ENCODE measurements at places on chromosomes 7 and 10.

- DNase-seq, result no peak
Observed at GRCh38 chr7:73350306-73351068, 22.5 kb downstream of the FKBP6 start.

- peak; percentile 22 for DNase-seq
Observed at GRCh38 chr7:50304129-50304910, at the start of gene IKZF1. Gene IKZF1 (plus strand): TSS chr7:50304716. CDS start chr7:50319062, 14,346 bp downstream.

DNA sequence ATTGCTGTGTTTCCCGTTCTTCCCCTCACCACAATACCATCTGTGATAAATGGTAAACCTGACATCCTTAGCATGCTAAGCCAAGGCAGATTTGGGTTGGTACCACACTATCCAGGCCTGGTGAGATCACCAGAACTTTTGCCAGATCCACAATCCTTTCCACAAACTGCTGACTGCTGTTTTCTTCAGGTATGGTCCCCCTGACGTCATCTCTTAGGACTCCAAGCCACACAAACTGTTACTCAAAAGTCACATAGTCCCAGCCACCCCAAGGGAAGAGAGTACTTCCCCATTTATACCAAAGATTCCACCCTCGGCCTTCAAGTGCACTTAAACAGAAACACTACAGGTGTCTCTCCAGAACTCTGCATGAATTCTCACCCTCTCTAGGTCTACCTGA lies 34.8 kb downstream of the SLC25A13 start:
- DNase-seq, result no peak

- DNase-seq, result no peak
Observed at GRCh38 chr10:66586073-66586472, 339.8 kb upstream of the LRRTM3 start.

DNA sequence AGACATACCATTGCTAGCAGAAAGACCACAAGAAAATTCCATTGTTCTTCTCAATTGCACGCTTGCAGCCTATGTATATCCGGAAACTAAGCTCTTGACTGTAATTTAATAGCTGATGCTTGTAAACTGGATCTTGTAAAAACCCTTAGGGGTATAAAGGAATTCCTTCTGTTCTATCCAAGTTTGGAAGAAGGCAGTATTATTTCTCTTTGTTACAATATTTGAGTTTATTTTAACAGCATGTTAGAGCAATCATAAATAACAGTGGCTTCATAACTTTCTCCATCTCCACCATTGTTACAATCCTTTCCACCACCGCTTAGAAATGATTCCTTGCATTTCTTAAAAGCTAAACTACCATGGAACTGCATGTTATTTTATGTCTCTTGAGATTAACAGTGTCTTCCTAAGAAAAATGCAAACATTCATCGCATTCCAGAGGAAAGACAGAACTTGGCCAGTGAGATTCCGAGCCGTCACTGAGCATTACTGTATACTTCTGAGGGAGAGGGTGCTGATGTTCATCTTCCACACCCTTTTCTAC lies 92.5 kb downstream of the TRIL start:
- DNase-seq, result no peak

DNA sequence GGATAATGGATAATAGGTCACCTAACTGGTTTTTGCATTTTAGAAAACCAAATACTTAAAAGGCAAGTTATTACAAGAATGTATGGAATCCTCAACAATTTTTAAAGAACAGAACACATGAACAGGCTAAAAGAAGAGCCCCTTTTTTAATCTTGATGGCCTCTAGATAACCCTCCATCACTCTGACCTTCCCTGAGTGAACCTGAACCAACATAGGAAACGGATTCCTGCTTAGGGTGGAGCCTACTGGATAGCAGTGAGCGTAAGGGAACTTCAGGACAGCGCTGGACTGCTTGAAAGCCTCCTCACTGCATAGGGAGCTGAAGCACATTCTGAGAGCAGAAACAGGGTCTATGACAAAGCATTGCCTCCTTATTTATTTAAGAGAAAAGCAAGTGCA lies 20.5 kb downstream of the TRPV5 start:
- DNase-seq, result no peak

- no peak for DNase-seq
Observed at GRCh38 chr10:28434063-28434462, 98.9 kb upstream of the WAC start.

DNA sequence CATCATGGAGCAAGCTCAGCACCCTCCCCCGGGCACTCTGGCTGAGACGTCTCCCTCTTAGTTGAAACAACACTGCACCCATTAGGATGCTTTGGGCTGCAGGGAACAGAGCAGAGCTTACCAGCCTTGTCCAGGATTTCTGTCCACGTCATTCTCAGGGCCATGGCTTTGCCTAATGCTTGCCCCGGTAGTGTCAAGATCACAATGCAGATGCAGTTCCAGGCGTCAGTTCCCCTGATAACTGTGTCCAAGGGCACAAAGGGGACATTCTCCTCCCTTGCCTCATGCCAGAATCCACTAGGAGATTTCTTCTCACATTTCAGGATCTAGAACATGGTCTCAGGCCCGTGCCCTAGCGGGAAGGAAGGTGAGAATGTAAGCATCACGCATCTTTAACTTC lies 17.2 kb upstream of the GRB10 start:
- no peak for DNase-seq

DNA sequence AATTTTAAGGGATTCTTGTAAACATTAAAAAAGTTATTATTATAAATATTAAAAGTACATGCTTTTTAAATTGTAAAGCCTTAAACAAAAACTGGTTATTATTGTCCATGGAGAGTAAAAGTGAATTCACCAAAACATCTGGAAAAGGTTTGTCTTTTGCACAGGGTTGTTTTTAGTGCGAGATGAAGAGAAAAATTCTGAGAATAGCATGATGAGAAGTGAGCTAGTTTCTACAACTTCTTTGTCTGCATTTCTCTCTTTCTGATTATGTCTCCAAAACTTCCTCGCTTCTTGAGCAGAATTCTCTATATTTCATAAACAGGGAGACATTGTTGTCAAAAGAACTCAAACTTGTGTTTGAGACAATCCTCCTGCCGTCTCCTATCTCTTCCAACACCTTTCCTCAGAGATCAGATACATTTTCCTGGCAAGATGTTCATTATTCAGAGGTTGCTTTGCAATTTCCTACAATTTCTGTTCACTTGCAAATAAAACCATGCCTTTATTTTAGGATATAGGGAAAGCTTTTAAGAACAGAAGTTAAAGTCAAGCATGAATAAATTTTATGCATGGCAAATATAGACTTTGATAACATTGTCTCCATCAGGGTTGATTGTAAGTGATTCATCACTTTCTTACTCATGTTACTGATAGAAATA lies 372.1 kb upstream of the NPVF start:
- DNase-seq, result no peak

DNA sequence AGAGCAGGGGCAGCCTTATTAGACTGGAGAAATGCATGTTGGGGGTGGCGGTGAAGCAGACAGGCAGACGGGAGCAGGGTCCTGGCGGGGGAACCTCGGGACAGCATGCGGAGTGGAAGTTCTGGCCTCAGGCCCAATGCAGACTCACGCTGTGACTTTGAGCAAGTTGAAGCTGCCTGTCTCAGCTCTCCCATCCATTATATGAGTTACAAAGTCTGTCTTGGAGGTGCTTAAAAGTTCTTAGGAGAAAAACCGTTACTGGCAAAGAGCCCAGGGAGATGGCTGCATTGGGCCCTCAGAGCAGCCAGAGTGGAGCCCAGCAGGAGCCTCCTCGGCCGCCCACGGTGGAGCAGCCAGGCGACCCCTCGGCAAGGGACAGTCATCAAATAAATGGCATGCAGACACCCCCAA lies 509.5 kb downstream of the PLXNA4 start:
- DNase-seq, result no peak

- no peak for DNase-seq
Observed at GRCh38 chr10:71632200-71632820, 87.3 kb downstream of the C10orf105 start.

DNA sequence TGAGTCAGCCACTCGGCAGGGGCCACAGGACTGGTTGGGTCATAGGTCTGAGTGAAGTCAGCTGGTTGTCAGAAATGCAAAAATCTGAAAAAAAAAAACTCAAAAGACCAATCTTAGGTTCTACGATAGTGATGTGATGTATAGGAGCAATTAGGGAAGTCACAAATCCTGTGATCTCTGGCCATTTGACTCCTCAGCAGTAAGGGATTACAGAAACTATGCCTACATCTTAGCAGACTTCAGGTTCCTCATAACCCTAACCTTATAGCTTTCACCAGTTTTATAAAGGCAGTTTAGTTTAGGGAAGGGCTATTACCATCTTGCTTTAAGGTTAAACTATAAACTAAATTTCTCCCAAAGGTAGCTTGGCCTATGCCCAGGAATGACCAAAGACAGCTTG lies 163.1 kb upstream of the HGF start:
- DNase-seq, result no peak

- DNase-seq, result no peak
Observed at GRCh38 chr7:65749518-65749917, 123.4 kb upstream of the VKORC1L1 start.

DNA sequence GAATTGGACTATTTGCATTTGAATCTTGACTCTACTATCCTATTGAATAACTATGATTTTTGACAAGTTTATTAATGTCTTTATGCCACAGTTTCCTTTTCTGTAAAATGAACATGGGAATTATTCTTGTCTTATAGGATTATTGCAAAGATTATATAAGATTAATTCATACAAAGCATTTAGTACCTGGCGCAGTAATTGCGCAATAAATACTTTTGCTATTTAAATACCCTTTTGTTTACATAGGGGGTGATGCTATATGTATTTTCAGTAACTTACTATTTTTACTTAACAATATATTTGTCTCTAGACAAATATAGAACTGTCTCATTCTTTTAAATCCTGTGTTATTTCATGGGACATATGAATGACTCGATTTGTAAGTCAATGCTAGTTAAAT lies 5.3 kb downstream of the MINPP1 start:
- no peak for DNase-seq

- DNase-seq, result no peak
Observed at GRCh38 chr10:128481152-128481840, 355.1 kb upstream of the MKI67 start.

DNA sequence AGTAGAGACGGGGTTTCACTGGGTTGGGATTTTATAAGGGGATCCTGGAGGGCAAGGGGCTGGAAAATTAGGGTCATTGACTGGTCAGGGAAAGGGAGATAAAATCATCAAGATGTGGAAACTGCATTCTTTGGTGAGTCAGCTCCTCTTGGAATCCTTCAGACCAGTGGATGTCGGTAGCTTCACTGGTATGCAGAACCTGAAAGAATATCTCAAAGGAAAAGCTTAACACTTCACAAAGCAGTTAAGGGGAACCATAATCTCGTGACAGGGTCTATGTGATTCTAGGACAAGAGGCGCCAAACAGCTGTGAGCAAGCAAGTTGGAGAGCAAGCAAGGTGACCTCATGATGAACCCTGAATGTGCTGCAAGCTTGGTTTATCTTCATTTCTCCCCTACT lies 634.7 kb upstream of the AUTS2 start:
- DNase-seq, result no peak

DNA sequence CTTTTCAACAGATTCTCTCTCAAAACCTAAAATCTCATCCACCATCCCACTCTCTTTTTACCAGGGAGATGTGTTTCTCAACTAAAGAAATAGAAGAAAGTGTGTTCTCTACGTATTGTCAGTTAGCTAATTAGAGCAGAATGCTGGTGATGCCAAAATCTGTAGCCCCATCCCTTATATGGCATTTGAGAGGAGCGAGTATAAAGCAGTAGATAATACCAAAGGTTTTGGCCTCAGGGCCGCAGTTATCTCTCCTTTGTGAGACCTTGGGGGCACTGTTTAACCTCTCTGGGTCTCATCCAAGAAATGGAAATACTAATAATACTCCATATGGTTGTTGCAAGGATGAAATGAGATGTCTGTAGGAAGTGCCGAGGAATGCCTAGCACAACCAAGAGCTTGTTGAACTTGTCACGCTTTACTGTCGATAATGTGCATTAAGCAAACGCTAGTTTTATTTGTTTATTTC lies 456 bp upstream of the DLD start:
- no peak for DNase-seq

GRCh38 chr10:18689498-18689897 lies 30.3 kb downstream of the ARL5B start:
- no peak for DNase-seq

GRCh38 chr7:149868623-149869290 lies 5.0 kb upstream of the ATP6V0E2 start:
- no peak for DNase-seq

DNA sequence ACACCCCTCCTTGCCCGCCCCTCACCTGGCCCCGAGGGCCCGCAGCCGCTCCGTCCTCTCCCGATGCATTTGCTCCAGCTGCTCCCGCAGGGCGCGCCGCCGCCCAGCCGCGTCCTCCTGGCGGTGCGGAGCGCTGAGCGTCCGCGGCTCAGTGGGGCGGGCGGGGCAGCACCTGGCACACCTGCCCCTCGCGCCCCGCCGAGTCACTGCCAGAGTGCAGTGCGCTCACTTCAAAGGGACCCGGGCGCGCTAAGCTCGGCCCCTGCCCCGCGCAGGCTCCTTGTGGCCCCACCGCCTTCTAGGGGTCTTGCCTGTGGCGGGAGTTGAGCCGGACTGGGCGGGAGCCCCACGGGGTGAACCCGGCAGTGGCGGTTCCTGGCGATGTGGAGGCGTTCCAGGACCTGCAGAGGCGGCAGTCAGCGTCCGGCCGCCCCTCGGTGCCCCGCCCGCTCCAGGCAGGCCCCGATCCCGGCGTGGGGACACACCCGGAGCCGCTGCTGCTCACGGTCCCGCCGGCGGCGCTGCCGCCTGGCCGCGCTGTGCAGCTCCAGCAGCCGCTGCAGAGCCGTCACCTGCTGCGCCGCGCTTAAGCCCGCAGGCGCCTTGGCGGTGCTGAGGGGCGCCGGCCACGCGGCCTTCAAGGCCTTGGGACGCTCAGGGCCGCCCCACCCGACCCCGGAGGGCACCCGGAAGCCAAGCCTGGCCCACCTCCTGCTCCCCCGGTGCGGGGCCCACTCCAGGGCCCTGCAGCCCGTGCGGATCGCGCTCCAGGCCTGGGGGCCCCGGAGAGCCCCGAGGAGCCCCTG lies 6.7 kb downstream of the ATP6V1F start:
- peak; percentile 74 for DNase-seq

DNA sequence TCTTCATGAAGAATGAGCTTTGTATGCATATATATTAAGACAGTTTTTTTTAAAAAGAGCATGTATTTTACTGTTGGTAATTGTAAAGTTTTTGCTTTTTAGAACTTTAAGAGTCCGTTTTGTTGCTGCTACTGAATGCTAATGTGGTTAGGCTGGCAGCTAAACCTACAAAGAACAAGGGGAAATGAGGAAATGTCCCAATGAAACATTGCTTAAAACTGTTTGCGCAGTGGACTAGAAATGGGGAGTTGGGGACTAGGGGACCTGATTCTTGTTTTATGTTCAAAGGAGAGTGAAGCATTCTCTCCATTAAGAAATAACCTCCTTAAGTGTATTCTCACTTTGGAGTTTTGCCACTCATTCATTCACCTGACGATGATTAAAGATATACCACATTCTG lies 5.7 kb downstream of the NRF1 start:
- no peak for DNase-seq

DNA sequence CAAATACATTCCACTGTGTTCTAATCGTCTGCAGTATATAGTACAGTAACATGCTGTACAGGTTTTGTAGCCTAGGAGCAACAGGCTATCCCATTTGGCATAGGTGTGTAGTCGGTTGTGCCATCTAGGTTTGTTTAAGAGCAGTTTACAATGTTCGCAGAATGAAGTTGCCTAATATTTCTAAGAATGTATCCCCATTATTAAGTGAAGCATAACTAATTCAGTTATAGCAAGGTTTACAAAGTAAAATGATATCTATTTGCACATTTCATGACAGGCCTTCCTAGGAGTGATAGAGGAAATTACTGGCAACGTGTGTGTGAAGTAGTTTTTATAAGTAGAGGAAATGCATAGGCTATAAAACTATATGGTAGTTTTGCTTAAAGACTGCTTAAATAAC lies 4.0 kb downstream of the CREM start:
- no peak for DNase-seq

Measured in GM12891 (cell line).